CD4-positive, alpha-beta T cell treated with Interleukin-17A for 4 hours (primary cell): ENCODE measurements at places on chromosomes 11 and 22.

GRCh38 chr22:28051787-28052356, 132.8 kb upstream of the PITPNB start:
- peak; percentile 52 for DNase-seq

- DNase-seq = peak; percentile 64
Measured at GRCh38 chr11:35077709-35078469, 61.1 kb upstream of the CD44 start.

DNA sequence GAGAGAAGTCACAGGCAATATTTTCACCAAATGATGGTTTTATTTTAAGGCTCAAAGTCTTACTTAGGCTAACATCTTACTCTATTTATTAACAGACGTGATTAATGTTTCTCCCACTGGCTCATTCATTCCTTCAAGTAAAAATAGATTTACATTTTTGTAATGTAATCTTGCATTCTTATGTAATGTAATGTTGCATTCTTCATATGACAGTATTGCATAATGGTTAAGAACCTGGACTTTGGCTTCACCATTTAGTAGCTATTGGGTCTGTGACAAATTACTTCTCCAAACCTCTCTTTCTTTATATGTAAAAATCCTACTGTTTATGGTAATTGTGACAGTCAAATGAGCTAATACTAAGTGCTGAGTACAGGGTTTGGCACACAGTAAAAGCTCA, 3.3 kb upstream of the DIXDC1 start:
- no peak for DNase-seq

- peak; percentile 55 for DNase-seq
Measured at GRCh38 chr11:65366340-65366773, 11.8 kb downstream of the TIGD3 start.

- DNase-seq = no peak
Measured at GRCh38 chr11:8917157-8917825, 6.3 kb downstream of the AKIP1 start.

DNA sequence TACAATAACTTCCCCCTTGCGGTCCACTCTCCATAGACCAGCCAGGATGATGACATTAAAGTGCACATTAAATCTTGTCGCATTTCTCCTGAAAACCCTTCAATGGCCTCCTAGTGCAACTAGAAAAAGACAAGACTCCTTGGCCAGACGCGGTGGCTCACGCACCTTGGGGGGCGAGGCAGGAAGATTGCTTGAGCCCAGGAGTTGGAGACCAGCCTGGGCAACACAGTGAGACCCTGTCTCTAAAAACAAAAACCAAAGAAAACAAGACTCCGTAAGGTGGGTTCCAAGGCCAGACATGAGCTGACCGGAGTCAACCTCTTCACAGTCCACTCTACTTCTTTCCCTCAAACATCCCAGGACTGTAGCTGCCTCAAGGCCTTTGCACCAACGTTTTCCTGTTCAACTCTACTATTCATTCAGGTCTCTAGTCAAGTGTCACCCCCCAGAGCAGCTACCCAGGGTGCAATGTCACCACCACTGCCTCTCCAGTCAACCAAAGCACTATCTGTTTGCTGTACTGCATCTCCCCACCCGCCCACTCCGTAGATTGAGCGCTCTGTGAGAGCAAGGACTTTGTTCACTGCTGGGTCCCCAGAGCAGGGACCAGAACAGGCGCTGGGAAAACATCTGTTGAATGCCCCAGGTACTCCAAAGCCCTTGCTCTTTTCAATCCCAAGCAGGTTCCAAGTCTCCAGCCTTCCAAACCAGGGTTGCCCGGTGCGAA, 739 bp downstream of the ZMAT5 start:
- DNase-seq = peak; percentile 5

DNA sequence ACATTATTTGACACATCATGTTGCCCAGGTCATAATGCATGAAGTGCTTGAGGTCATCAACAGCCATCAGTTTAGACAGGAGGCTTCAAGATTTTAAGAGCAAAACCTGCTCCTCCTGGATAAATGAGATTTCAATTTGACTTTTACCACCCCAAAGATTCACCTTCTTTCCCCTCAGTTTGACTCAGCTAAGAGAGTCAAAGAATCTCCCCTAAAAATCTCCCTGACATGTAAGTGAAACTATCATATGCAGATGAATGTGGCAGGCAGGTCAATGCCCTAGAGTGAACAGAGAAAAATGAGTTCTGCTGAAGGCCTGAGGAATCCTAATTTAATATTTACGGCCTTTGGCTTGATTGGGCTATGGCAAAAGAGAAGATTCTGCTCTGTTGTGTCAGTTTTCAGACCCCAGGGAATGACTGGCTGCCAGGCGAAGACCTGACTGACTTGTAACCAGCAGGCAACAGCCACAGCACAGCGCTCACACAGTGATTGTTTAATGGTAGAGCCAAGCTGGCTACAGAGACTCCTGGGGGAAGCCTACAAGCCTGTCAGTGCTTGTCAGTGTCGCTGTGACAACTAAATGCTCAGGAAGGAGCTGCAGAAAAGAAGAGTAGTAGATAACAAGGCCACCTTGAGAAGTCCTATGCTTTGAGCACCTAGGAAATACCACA, 491.2 kb upstream of the LRRC4C start:
- peak; percentile 1 for DNase-seq

DNA sequence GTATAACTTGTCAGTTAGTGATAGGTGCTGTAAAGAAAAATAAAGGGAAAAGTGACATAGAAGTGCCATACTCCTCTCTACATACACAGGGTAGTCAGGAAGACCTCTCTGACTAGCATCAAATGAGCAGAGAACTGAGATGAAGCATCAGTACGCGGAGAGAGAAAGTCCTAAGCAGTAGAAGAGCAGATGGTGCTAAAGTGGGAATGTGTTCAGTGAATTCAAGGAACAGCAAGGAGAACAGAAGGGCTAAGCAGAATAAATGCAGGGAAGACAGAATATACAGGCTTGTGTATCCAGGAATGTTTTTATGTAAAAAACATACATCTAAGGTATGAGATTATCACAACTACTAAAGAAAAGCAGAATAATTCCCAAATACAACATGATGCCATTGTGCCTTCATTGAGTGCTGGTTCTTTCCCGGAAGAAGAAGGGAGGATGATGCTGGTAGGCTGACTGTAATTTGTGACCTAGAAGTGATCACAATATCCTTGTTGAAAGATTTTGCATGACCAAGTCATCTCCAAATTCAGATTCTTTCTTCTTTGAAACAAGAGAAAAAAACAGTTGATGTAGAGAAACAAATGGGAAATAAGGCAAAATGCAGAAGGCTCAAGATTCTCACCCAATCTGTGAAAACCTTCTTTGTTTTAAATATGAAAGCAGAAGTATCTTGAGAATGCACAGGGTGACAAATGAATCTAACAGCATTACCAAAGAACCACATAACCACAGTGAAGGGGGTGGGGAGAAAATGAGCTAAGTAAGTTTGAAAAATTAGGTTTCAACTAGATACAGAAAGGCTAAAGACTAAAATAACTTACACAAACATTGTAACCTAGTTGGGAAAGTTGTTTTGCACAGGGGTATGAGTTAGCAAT, 20.5 kb downstream of the MRE11 start:
- DNase-seq = no peak

GRCh38 chr11:83823461-83824025, 537.4 kb upstream of the CCDC90B start:
- DNase-seq = no peak

GRCh38 chr11:217704-218103, 10.2 kb downstream of the RIC8A start:
- DNase-seq = no peak

DNA sequence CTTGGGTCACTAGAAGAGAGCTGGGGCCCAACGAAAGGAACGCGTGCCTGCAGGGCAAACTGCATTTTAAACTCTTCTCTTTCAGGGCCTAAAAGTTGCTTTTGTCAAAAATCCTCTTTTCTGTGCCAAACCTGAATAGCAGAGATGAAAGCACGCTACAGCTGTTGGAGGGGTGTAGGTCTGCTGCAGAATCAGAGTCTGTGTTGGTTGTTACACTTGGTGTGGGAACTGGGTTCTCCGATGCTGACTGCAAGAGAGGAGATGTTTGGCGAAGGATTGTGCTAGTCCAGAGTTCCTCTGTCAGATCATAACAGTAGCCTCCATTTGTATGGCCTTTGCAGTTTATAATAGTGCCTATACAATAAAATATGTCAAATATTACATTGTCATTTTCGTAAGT, 41.8 kb downstream of the BARX2 start:
- no peak for DNase-seq

GRCh38 chr22:36298601-36299000, 45.7 kb downstream of the APOL1 start:
- no peak for DNase-seq

- DNase-seq = no peak
Measured at GRCh38 chr11:122193457-122193856, 77.4 kb upstream of the BLID start.

DNA sequence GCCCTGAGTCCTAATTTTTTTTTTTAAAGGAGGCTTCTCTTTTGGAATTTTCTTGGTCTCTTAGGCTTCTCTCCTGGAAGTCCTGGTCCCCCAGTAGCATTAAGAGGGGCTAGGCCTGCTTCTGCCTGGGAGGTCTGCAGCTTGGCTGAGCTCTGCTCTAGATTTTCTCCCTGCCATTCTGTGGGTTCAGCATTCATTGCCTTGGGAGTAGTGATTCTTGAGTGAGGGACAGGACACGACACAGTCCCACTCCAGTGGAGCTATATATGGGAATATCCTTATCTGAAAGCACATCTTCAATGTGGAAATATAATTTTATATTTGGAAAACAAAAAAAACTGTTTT, 3.7 kb downstream of the IGSF22 start:
- no peak for DNase-seq

- no peak for DNase-seq
Measured at GRCh38 chr11:86101493-86101892, 32.6 kb upstream of the PICALM start.

- DNase-seq = no peak
Measured at GRCh38 chr11:114384487-114384886, 15.8 kb downstream of the C11orf71 start.

GRCh38 chr22:26445577-26446275, 16.7 kb downstream of the ASPHD2 start:
- DNase-seq = no peak

GRCh38 chr11:62984451-62984991, at the start of gene SLC22A6:
Gene SLC22A6 (minus strand): TSS chr11:62984967. CDS start chr11:62984690, 277 bp downstream.
- no peak for DNase-seq

DNA sequence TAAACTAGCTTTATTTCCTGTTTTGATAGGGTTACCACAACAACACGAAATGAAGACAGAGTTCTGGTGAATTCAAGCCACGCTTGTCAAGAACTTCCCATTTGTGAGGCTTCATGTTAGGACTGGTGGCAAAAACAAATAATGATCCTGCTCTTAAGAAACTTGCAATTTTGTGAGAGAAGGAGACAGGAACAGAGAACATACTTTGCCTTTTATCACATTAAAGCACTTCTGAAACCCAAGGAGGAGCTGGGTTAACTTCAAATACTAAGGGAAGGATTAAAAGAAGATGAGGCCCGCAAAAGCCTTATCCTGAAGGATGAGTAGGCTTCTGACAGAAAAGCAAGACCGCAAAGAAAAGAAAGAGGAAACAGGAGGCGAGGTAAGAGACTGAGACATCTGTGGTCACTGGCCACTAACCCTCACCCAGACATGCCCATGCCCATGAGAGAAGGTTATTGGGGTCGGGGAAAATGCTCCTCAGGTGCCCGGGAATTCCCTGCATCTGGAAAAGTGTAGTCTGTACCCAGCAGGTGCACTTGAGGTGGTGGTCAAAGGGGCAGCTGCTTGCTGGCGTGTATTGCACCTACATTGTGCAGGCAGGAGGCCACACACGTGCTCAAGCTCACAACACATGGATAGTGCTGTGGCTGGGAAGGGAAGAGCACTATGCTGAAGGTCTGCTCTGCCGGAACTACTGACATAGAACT, 50.5 kb downstream of the MAPK1 start:
- DNase-seq = peak; percentile 42

GRCh38 chr11:92962446-92962845, 7.0 kb upstream of the MTNR1B start:
- DNase-seq = no peak

DNA sequence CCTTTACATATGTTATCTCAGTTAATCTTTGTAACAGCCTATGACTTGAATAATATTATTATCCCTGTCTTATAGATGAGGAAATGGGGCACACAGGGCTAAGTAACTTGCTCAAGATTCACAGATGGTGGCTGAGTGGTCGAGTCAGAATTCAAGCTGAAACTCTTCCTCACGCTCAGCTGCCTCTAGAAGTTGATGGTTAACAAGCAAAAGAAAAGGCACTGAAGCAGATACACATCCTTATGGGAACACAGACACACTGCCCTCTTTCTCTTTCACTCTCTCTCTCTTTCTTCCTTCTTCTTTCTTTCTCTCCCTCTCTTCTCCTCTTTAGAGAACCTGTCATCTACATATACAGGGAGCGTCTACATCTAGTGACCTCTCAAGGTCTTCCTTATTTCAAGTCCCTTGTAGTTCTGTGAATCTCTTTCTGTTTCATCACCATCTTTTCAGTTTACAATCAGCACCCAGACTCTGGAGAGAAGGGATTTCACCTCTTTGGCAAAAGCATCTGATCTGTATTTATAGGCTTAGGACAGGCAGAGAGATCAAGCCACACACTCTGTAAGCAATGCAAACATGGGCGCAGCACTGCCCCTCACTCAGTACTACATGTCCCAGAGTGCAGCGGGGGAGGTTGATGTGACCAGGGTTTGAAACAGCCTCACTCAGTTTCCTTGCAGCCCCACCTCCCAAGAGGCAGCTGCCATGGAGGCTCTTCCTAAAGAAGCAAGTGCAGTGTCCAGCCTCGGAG, 75.7 kb downstream of the GRAMD1B start:
- no peak for DNase-seq

GRCh38 chr22:22085702-22086500, 103.3 kb upstream of the TOP3B start:
- DNase-seq = no peak

DNA sequence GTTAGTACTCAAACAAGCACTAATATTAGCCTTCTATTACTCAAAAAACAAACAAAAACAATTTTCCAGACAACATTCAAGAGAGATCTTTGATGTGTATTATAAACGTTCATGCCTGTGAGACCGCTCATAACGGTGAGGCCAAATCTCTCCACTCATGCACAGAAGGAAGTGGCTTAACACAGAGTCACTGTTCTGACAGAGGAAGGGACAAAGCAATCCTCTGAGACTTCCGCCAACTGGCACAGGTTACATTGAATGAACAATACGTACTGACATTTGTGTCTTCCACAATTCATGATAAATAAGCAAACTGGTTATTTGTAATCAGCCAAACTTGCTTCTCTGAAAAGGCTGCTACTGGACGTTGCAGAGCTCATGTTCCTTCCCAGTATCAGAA, 30.5 kb downstream of the CHKA start:
- DNase-seq = no peak

DNA sequence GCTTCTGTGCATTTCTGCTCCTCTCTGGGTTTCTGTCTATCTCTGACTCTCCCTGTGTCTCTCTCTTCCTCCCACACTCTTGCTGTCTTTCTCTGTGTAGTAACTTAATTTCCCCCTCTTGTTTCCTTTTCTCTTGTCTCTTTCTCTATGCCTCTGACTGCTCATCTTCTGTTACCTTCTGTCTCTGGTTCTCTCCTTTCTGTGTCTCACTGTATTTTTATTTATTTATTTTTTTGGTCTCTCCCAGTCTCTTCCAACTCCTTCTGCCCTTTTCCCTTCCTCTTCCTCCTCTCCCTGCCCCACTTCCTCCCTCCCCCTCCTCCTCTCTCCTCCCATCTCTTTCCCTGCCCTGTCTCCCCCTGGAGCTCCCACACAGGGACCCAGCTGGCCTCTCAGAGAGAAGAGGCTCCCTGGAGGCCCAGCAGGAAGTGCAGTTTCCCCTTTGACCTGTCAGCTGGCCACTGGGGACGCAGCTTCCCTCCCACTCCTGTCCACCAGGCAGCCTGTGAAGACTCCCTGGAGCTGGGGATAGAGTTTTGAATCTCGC, 38.3 kb upstream of the MYH9 start:
- no peak for DNase-seq

- no peak for DNase-seq
Measured at GRCh38 chr11:93330446-93330984, at the start of gene DEUP1. Gene DEUP1 (plus strand): TSS chr11:93330742. CDS start chr11:93332260, 1,518 bp downstream.
